NCI-H187 (cell line): ENCODE measurements at places on chromosomes 1 and 21.

DNA sequence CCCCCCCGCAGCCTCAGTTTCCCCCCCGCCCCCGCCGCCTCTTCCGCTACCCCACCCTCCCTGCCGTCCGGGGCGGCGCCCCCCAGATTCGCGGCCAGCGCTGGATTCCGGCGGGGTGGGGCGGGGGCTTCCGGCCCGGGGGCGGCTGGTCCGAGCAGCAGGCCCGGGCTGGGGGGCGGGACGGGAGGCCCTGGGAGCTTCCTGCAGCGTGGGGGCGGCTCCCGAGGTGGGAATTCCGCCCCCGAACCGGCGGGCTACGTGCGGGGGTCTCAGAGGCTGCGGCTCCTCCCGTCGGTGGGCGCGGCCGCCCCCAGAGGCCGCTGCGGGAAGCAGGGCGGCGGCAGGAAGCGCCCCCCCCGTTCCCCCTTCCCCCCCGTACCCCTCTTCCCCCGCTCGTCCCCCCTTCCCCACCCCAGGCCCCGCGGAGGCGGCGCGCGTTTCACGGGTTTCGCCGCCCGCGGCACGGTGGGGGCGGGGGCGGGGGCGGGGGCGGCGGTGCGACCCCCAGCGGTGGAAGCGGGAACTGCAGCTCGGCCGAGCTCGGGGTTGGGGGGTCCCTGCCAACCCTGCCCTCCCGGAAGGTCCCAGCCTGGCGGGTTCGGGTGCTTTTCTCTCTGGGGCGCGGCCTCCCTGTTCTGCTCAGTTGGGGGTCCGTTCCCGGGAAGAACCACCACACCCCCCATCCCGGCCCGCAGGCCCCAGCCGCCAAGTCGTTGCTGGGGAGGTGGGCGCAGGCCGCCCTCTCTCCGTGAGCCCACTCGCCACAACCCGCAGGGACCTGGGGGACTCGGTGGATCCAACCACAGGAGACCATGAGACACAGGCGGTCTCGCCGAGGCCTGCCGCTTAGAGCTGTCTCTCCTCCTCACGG is 76.3 kb downstream of the MORN1 start:
- no peak for DNase-seq

DNA sequence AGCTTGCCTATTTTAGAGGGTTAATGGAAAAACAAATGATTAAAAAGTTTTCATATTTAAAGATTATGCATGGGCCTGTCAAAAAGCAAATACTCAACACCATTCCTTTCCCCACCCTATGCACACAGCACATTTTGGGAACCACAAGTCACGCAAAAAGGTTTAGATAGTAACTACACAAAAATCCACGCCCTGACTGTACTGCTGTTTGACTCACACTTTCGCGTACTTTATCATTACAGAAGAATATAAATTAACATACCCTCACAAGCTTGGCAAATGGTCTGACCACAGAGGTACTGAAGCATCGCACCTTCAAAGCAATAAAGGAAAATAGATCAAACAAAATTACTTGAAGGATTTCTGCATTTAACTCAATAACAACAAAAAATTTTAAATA is 1.4 kb downstream of the ATP5PO start:
- no peak for DNase-seq

- DNase-seq, result no peak
These were observed 2.1 kb downstream of the CLCC1 start for GRCh38 chr1:108961198-108961597.

DNA sequence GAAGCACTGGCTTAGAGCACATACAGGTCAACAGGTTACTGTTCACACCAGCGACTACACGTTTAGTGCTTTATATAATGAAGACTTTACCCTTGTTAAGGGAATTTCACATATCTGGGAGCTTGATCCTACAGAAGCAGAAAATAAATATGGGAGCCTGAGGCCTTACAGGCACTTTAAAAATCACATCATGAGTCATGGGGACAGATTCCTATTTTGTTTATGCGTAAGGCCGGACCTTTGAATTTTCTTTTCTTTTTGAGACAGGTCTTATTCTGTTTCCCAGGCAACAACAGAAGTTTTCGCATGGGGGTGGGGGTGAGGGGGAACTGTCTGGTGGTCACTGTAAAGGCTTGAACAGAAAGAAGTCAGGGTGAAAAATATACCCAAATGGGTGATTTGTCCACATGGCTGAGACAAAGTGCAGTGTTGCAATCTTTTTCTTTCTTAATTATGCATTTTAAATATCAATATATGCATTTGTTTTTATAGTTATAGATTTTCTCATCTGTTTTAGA is 276.7 kb downstream of the KCNH1 start:
- no peak for DNase-seq

- DNase-seq, result no peak
These were observed 8.3 kb downstream of the SDE2 start for GRCh38 chr1:225990705-225991464.

GRCh38 chr1:195744256-195744655 is 864.0 kb downstream of the KCNT2 start:
- no peak for DNase-seq
